T-helper 17 cell (primary cell): ENCODE measurements at places on chromosomes 3 and 15. TPM values are rescaled to one million over a fixed set of nuclear protein-coding genes. Genes with fewer than 3 reads are reported as not detected.

HIGD2B gene
- total RNA-seq: not detected

FGD5 gene
- total RNA-seq: not detected

LYZL4 gene
- total RNA-seq: not detected

GRCh38 chr3:42906070-42906847 lies at the start of gene ZNF662:
Gene ZNF662 (plus strand): TSS chr3:42906142. CDS start chr3:42908115, 1,973 bp downstream.
- DNase-seq: no peak

NRROS gene
- total RNA-seq: 15.1 TPM

DNA sequence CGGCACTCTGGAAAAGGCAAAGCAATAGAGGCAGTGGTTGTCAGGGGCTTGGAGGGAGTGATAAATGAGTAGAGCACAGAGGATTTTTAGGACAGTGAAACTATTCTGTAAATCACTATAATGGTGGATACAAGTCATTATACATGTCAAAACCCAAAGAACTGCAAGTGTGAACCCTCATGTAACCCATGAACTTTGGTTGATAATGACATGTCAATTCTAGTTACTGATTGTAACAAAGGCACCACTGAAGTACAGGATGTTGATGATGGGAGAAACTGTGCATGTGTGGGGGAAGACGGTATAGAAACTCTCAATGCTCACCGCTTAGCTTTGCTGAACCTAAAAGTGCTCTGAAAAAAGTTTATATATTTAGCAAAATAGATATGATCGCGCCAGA lies 36.0 kb downstream of the BTLA start:
- DNase-seq: no peak

GRCh38 chr15:45391746-45392583 lies 13.6 kb upstream of the GATM start:
- DNase-seq: no peak

DNA sequence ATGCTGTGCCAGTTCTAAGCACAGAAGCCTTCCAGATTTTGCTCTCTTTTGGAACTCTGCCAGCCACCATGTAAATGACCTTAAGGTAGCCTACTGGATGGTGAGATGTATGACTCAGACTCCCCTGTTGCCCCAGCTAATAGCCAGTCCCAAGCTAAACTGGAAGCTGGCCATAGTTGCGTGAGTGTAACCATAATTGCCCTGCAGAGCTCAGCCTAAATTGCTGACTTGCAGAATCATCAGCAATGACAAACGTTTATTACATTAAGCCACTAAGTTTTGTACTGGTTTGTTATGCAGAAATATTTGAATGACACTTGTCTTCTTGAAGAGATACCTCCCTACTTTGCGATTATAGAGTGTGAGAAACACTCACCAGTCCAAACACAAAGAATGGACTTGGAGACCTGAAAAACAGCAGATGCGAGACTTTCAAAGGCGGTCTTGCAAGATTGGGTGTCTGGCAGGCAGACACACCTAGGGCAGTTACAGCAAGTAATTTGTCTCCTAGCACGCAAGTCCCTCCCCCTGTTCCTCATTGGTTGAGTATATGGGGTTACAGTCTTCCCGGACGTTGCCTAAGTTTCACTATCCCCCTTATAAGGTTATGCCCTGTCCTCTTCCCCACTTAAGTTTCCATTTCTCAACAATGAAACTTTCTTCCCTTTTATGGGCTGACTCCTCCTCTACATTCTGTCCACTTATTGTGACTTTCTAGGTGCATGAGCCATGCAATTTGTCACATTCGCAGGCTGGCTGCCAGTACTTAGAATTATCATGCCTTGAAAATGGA lies 83.6 kb upstream of the XCR1 start:
- DNase-seq: no peak

DNA sequence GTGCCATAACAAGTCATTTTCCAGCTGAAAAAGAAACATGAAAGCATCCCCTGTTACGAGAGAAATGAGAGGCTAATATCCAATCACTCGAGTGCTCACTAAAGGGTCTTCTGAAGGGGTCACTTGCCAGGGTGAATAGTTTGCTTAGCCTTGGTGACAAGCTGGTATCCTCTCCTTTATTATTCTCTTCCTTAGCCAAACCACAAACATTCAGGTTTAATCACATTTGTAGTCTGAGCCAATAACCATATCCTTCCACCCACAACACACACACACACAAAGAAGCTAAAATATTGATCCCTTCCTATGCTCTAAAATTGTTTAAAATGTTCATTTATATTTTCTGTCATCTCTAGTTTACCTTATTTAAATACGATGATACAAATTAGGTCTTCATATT lies 240.5 kb upstream of the TMCO5A start:
- DNase-seq: no peak

FOXB1 gene
- total RNA-seq: 0.22 TPM

SPESP1 gene
- total RNA-seq: not detected

WDR72 gene
- not detected for total RNA-seq

DNA sequence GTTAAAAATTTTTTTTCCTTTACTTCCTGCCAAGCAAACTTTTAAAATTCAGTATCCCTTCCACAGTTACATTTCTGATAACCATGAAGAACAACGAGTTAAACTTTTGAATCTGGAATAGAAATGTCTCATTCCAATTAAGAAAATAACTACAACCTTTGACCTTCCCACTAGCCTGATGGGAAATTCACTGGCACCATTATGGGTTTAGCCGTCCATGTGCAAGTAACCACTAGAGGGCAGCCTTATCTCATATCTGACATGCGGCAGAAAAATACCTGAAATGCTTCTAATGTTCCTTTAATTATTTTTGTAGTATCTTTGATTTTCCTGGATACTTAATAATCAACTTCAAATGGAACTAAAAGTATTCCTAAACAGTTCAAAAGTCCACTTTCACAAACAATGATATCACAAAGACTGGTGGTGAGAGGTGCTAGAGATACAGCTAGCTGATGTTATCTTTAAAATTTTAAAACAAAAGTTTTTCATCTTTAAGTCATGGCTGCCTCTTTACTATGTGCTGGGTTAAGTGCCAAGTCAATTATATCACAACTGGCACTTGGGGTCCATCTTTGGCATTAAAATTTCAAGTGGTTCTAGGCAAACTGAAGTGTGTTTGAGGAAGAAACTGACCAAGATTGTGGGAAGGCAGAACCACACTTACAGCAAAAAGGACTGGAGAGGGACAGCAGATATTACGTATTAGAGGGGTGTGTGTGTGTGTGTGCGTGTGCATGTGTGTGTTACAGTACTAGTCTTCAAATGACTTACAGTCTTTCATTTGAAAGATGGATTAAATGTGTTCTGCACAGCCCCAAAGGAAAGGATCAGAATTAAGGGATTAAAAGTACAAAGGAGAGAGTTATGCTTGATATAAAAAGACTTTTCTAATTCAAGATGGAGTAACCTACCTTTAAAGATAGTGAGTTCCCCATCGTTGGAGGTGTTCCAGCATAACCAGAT lies 107.1 kb upstream of the ICE2 start:
- DNase-seq: peak; percentile 48

DNA sequence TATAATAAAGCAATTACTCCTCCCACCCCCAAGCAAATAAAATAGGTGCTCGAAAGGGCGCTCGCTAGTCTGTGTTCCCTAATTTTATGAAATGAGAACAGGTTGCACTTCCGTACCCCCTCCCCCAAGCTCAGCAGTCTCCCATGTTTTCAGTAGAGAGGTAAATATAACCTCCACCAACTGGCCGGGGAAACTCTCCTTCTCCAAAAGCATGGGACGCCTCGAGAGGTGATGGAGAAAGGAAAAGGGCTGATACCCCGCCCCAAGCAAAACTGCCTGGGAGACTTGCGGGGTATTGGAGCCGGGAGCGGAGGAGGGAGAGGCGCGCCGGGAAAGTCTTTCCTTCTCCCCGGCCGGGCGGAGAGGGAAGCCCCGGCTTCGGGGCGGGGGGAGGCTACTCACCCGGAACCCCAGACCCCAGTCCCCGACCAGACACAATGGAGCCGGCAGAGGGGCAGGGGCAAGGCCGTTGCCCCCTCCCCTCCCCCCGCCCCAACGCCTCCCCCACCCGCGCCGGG lies 605 bp downstream of the DCUN1D1 start:
- DNase-seq: peak; percentile 14
